ENCODE measurements at places on chromosomes 2 and 18. TPM values are rescaled to one million over a fixed set of nuclear protein-coding genes. Genes with fewer than 3 reads are reported as not detected.
A peak's percentile ranks its signal among the peaks of the same experiment; 100 is the strongest.

PKP4 gene
- 76.0 TPM for polyA plus RNA-seq

- no peak for DNase-seq
Measured at GRCh38 chr18:5466256-5466655, 77.5 kb downstream of the EPB41L3 start.

CYP27C1 gene
- not detected for polyA plus RNA-seq

DNA sequence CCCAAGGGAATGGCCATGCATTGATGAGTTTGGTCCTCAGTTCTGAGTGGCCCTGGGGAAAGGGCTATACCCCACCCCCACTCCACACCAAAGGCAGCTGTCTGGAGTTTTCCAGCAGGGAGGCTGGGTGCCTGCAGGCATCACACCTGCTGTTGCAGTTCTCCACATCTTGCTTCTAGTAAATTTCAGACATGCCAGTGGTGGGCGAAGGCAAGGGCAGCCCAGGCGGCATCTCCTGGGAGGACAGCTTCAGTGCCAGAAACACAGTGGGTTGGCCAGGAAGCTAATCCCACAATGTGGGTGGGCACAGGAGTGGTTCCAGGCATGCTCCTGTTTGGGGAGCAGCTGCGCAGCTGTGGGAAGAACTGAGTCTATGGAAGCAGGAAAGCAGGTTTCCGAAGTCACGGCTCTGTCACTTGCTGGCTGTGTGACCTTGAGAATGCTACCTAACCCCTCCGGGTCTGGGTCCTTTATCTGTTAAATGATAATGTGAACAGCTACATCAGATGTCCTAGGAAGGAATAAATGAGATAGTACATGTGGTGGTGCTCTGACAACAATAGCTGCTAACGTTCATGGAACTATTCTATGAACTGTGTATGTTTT lies 84.6 kb upstream of the SPTBN1 start:
- DNase-seq = no peak

- no peak for DNase-seq
Measured at GRCh38 chr18:37270038-37270665, 295.4 kb downstream of the CELF4 start.

RALB gene
- polyA plus RNA-seq = 34.2 TPM

PLCL1 gene
- polyA plus RNA-seq = 5.7 TPM

GRCh38 chr2:6665093-6666045 lies 200.3 kb downstream of the CMPK2 start:
- no peak for DNase-seq

DNA sequence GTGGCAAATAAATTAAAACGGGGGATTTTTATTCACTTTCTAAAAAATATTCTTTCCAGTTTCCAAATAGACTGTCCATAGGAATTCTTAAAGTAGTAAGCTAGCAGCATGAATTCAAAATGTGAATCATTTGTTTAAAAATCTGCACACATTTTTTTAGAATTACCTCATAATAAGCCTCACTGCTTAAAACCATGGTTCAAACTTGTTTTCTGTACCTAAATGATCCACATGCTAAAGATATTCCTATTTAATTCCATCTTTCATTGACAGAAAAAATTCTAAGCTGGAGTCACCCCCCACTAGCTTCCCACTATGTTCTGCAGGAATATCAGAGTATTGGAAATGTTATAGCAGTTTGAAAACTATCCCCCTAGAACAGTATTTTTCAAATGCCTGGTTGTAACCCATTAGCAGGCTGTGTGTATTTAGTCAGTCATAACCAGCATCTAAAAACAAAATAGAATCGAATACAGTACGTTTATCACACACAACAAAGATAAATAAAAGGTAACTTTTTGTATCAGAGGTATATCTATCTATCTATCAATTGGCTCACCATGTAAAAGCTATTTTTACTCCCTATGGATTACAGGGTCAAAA lies 11.2 kb upstream of the IKZF2 start:
- DNase-seq = no peak

DNA sequence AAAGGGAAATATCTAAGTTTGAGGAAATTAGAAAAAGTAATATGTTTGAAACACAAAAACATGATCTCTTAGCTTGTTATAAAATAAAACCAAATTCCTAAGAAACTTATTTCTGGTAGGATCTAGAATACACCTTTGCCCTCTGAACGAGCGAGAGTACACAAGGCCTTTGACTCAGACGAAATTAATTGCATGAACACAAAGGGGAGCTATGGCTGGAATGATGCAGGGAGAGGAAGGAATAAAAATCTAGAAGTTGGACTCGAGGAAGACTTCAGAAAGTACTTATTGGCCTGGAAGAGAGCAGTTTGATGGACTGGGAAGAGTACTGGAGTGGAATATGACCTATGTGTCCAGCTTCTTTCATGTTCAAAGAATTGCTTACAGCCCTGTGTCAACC lies 927 bp upstream of the CRYGD start:
- DNase-seq = no peak

GRCh38 chr2:215949991-215950404 lies 63.4 kb downstream of the MREG start:
- DNase-seq = peak; percentile 28

ASB18 gene
- polyA plus RNA-seq = not detected

GRCh38 chr2:225309516-225309915 lies 90.0 kb upstream of the NYAP2 start:
- DNase-seq = peak; percentile 94

NTSR2 gene
- polyA plus RNA-seq = 18.4 TPM

- DNase-seq = no peak
Measured at GRCh38 chr2:208031608-208032019, 6.3 kb upstream of the PLEKHM3 start.

DNA sequence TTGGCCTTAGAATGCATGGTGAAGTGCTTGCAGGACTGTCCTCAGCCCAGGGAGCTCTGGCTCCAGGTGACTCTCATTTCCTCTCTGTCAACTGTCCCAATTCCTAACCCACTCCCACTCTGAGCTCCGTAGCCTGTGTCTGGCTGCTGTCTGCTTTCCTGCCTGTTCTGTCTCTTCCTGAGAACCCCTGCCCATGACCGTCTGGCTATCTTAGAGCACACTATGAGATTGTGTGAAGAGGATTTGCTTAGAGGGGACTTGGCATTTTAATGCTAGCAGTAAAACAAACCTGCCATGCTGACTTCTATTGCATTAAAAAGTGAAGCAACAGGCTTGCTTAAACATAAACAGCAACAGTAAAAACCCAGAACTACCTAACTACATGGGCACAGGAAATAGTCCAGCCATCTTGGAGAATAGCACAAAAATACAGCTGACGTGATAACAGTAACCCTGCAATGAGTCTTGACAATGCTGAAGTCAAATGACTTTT lies 234.7 kb downstream of the PRKCE start:
- DNase-seq = no peak

AKAIN1 gene
- polyA plus RNA-seq = not detected

DNA sequence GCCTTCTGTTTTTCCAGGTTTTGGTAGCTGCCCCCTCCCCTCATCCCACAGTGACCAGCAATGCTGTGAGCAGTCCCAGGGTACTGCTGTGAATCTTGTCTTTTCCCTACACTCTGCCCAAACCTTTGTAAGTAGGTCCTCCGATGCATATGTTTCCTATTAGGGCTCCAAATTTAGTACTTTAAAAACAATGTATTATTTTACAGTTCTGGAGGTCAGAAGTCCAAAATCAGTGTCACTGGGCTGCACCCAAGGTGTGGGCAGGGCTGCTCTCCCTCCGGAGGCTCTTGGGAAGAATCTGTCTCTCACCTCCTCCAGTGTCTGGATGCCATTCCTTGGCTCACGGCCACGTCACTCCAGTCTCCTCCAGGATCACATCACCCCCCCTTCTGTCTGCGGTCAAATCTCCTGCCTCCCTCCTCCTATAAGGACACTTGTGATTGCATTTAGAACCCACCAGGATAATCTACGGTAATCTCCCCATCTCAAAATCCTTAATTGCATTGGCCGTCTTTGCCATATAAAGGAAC lies 208.5 kb downstream of the SH3BP4 start:
- DNase-seq = no peak

AQP12A gene
- not detected for polyA plus RNA-seq

DNA sequence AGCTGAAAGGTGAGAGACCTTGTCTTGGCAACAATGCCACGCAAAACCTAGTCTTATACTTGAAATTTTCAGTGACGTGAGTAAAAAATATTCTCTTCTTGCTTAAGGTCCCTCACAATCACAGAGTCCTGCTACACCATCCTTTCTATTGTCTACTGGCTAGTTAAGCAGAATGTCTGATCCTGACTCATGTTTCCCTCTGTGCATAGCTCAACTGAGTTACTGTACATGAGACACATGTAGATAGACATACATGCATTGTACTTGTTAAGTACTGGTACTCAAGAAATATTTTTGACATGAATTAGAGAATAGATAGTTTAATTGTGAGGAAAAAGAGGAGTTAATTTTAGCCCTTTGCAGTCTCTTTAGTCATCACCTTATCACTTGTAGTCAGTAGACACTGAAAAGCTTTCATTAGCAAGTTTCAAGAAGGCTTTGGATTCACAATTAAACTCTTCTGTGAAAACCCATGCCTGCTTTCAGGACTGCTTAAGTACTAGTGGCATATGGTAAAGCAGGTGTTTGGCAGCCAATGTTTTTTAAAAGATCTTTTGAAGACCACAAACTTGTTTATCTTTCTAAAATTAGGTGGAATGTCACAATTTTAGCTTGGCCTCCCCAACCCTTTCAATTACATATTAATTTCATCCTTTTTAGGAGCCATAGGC lies 158.7 kb upstream of the CCDC150 start:
- DNase-seq = peak; percentile 92

DNA sequence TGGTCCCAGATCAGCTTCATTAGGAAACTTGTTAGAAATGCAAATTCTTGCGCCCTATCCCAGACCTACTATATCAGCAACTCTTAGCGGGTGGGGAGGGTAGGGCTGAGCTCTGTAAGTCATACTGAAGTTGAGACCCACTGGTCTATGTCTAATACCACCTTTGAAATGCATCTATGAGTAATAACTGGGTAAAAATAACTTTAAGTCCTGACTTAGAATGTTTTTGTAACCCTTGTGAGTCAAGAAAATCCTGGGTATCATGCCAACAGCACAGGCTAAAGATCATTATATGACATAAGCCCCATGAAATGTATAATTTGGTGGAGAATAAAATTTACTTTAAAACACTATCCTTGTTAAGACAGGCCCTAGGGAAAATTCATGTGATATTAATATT lies 41.4 kb downstream of the PRKD3 start:
- no peak for DNase-seq

DNA sequence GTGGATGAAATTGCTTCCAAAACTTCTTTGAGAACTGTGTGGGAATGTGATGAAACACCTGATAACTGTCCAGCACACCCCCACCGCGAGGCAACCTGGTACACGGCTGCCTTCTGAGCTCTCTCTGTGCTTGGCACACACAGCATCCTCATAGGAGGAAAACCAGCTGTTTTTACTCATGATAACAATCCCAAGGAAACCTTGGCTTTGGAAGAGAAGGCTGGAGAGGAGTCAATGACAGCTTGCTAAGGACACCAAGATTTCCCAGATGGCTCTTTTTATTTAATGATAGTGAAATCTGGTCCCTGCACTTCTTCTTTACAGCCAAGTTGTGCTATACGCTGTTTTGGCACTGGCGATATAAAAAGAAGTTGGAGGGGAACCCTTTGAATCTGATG lies 232.5 kb upstream of the FN1 start:
- peak; percentile 7 for DNase-seq

DNA sequence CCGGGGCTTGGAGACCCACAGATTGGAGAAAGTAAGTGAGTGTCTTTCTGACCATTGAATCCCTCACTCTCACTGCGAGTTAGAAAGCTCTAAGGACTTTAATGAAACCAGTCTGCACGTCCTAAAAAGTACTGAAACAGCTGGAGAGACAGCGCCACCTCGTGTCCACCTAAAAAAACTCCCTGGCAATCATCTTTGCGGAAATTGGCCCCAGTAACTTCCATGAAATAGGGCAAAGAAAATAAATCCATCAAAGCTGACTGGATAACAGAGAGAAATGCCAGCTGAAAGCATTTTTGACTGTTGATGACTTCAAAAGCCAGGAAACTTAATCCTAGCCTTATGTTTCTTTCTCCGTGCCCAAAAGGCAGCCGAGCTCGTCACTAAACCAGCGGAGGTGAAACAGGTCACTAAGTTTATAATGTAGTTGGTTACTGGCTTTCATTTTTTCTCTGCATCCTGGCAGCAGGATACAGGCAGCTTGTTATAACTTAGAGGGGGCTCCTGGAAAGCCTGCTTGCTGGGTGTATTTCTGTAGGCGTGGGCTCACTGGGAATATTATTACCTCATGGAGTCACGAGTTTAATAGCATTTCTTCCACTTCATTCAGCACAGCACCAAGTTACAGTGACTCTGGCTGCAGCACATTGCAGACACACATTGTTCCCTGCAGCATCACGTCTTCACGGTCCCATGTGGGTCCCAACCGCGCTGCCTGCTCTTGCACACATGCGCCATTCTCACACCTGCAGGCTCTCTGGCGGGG lies 266.5 kb downstream of the HRH4 start:
- DNase-seq = peak; percentile 95
